ENCODE measurements at places on chromosomes 3 and 15. TPM values are rescaled to one million over a fixed set of nuclear protein-coding genes. Genes with fewer than 3 reads are reported as not detected.

The ADGRG7 gene
- 4.2 TPM for total RNA-seq

The GNAT1 gene
- 0.50 TPM for total RNA-seq

The SFMBT1 gene
- 47.4 TPM for total RNA-seq

The ST3GAL6 gene
- total RNA-seq, result 67.2 TPM

The BTBD1 gene
- total RNA-seq, result 36.1 TPM

The LMAN1L gene
- total RNA-seq, result not detected

The SH3GL3 gene
- not detected for total RNA-seq

The CCDC54 gene
- not detected for total RNA-seq

The CD96 gene
- 1.5 TPM for total RNA-seq

The INSYN1 gene
- 0.41 TPM for total RNA-seq

The UPK1B gene
- 0.50 TPM for total RNA-seq

The SPSB4 gene
- not detected for total RNA-seq

Measured in Caco-2 (cell line).